Kidney capillary endothelial cell (primary cell): ENCODE measurements at places on chromosomes 6 and 20.

GRCh38 chr6:52972989-52973388, 22.1 kb downstream of the GSTA4 start:
- DNase-seq: no peak

DNA sequence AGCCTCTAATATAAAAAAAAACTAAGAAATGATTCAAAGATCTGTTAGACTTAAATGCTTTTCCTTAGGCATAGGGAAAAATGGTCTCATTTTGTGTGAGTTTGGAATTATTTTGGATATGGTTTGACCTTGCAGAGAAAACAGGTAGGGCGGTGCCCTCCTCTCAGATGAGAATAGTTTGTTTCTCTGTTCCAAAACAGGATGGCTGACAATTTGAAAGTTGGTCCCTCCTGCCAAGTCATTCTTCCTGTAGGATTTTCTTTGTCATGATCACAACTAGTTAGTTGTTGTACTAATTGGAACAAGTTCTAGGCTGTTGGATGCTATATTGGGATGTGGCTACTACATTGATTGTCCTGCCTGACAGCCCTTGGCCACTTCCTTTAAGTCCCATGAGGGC, 108.6 kb downstream of the BCKDHB start:
- DNase-seq: peak; percentile 18

DNA sequence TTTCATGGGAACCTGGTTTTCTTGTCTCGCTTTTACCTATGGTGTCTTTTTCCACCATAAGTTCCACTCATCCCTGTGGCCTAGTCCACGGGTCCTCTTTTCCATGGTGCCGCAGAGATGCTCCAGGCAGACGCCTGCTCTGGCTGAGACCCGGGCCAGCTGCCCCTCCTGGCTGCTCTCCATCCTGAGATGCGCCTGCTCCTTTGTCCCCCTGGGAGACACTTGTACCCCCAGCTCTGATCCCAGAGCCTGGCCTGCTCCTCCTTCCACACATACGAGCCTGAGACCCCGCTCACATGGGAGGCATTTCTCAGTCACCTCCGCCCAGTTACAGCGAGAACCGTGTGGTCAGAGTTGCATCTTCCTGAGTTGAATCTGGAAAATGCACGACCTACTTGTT, 29.6 kb downstream of the RNASET2 start:
- DNase-seq: no peak

GRCh38 chr20:31860390-31861134, 9.8 kb downstream of the DUSP15 start:
- no peak for DNase-seq

- DNase-seq: peak; percentile 53
Observed at GRCh38 chr6:5471044-5471443, 209.7 kb downstream of the FARS2 start.

DNA sequence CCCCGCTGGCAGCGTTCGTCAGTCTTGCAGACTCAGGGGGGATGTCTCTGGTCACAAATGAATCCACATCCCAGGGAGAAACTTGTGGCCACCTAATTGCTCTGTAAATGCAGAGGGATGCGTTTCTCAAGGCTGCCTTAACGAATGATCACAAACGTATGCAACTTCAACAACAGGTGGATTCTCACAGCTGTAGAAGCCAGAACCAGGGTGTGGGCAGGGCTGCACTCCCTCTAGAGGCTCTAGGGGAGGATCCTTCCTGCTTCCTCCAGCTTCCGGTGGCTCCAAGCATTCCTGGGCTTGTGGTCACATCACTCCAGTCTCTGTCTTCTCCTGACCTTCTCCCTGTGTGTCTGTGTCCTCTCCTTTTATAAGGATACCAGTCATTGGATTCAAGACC, 3.3 kb upstream of the TAF4 start:
- DNase-seq: no peak

DNA sequence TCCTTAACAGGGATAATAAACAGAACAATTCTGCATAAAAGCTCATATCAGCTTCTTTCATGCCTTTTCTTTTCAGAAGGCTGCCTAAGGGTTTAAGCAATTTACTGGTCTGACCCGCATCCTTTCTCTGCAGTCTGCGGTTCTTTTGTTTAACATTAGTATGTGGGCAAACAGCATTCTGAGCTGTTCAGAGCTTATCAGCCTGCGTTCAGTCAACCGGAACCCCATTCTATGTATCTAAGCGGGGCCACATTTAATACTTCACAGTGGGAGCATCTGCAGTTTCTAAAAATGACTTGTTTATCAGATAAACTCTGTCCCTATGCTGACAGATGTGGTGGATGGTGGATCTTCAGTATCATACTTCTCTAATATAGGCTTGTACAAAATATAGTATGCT, 758.9 kb upstream of the MMS22L start:
- no peak for DNase-seq

GRCh38 chr6:27700337-27700736, 211.9 kb downstream of the OR2B2 start:
- DNase-seq: no peak

GRCh38 chr20:48308232-48308781, 519.5 kb downstream of the PREX1 start:
- no peak for DNase-seq

- DNase-seq: no peak
Observed at GRCh38 chr6:167832497-167833395, 6.0 kb downstream of the AFDN start.

GRCh38 chr20:64189530-64189966, 25.3 kb downstream of the MYT1 start:
- DNase-seq: no peak

GRCh38 chr6:106039897-106040592, 46.1 kb upstream of the PRDM1 start:
- no peak for DNase-seq

DNA sequence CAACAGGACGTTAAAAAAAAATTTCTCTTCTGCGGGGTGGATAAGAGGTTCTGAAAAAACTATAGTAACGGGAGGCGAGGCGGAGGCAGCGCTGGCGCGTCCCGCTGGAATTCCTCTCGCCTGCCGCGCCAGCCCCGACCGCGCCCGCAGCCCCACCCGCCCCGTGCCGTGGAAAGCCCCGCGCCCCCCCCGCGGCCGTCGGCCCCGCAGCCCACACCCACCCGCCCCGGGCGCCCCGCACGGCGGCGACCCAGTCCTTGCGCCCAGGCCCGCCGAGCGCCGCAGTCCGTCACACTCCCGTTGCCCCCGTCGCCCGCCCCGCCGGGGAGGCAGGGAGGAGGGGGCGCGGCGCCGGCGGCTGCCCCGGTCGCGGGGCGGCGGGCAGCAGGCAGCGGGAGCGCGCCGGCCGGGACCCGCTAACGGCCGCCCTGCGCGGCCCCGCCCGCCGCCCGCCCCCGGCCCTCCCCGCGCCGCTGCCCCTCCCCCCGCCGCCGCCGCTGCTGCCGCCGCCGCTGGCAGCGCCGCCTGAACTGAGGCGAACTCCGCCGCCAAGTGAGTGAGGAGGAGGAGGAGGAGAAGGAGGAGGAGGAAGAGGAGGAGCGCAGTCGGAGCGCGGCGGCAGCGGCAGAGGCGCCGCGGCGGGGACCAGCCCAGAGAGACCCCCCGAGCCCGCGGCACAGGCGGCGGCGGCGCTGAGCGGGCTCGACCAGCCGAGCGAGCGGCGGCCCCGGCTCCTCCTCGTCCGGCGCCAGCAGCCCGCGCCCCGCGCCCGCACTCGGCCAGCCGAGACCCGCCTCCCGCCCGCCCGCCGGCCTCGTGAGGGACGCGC, at the start of gene QKI:
Gene QKI (plus strand): TSS at position 602 of the 829 bp plus-strand sequence. CDS start 476 bp downstream, outside the sequence.
- DNase-seq: peak; percentile 52

GRCh38 chr20:61520076-61520892, 268.2 kb downstream of the CDH4 start:
- no peak for DNase-seq

- no peak for DNase-seq
Observed at GRCh38 chr6:116105247-116105646, 4.6 kb downstream of the NT5DC1 start.

- no peak for DNase-seq
Observed at GRCh38 chr6:106283481-106283880, 42.1 kb downstream of the ATG5 start.
